CD4-positive, alpha-beta T cell treated with Interleukin-4 for 1 hour (primary cell): ENCODE measurements at places on chromosomes 5 and 9.

- DNase-seq = no peak
Observed at GRCh38 chr5:176630681-176631222, 277 bp downstream of the EIF4E1B start.

DNA sequence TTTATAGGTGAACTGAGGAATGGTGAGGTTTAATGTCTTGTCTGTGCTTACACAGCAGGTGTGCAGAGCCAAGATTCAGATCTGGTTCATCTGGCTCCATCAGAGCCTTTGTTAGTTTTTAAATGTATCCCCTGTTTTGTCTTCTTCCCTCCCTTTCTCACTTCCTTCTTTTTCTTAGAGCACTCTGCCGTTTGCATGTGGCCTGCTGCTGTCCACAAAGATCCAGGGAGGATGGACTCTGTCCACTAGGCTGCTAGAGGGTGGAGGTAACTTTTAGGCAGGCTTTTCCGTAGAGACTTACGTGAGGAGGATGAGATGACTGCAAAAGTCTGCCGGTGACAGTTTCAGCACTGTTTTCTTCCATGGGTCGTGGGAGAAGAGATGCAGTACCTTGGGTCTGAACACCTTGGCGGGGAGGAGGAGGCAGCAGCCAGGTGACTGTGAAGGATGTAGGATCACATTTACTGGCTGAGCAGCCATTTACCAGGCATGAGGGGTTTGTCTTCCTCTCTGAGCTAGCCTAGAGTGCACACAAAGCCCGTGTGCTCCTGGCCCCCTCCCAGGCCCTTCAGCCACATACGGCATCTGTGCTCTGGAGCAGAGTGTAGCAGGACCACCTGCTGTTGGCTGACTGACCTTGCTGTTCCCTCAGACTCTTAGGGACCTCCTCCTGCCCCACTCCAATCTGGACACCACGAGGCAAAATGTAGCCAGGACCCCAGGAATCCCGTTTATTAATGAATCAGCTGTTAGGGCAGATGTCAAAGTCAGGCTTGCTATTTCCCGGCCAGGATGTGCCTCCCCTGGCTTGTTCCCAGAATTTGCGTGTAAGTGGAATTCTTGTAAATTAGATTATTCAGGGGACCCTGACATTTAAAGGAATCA, 1.8 kb downstream of the NTMT1 start:
- no peak for DNase-seq

DNA sequence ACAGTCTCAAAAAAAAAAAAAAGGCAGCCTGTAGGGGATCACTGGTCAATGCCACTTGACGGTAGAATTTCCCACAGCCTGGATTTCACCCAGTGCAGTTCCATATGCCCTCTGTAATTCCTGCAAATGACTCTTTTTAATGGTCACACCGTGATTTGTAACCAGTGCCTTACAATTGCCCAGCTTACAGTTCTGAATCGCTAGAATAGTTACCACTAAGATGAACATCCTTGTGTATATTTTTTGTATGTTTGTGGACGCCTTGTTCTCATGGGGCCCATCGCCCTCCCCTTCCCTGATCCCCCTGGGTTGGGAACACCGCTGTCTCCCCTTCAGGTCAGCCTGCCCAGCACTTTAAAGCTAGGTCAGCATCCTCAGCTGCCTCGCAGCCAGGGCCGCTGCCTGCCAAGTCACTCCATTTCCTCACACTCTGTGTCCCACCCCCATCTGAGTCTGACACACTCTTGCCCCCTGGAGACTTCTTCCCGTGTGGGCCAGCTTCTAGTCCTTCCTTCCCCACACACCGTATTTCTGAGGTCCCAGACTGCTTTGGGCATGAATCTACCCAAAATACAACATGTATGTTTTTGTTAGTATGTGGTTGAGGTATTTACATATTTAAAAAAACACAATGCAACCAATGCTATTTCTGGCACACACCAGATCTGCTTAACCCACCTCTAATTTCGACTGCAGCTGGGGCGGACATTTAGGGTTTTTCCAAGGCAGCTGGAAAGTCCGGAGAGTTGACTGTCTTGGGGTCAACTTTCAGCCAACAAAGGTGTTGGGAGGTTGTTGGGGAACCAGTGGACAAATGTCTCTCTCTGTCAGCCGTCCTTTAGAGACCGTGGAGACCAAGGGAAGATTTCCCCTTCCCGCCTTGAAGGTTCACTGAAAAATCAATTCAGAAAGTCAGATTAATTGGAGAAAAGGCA, 120.5 kb upstream of the NEK6 start:
- no peak for DNase-seq

DNA sequence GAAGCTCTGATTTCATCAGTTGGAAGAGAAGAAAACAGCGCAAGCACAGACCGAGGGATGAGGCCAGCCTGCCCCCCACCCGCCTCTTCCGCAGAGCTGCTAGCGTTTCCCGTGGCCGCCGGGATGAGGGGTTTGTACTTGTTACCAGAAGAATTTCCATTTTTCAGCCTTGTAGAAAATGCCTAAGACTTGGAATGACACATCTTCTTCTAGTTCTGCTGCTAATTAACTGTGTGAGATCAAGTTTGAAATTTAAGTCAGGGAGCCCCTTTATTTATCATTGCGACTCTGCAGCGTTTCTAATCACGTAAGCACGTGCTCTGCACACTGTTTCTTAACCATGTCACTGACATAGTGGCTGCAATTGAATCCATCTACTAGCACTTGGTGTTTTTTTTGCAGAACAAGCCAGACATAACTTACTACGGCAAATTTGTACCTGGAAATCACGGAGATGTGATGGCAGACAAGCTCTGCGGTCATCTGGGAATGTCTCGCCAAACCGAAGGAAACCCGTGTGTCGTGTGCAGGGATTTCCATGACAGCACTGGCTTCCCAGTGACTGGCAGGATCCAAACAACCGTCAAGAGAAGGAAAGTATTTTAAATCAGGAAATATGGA, 41.8 kb upstream of the ROR2 start:
- no peak for DNase-seq

DNA sequence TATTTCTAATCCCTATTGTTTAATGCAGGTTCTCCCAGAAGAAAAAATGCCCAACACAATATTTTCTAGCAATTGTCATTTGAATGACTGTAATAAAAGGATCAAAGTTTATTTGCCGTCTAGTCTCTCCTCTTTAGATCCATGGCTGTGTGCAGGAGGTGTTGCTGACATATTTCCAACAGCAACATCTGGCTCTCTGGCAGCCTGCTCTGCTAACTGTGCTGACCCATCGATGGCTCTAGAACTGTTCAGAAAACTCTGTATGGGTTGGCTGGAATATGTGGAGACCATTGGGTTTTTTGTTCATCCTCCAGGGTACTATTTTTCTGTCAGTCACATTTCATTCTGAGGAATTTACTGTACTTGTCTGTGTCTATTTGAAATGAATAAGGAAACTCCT, 202.0 kb upstream of the SLC27A6 start:
- DNase-seq = no peak

- DNase-seq = no peak
Observed at GRCh38 chr9:15300218-15300617, 6.8 kb downstream of the TTC39B start.

DNA sequence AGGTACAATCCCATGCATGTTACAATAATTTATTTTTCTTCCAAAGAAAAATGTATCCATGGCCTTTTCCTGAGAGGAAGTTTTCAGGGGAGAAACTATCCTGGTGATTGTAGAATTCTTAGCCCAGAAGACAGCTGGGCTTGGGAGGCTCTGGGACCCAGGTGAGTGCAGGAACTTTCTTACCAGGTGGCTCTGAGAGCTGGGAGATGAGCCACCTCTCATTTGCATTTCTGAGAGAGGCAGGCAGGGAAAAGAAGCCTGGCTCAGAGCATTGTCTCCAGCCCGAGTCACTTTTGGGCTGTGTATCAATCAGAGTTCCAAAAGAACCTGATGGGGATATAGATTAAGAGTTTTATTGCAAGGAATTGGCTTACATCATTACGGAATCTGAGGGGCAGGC, 52.7 kb downstream of the ALG2 start:
- no peak for DNase-seq

DNA sequence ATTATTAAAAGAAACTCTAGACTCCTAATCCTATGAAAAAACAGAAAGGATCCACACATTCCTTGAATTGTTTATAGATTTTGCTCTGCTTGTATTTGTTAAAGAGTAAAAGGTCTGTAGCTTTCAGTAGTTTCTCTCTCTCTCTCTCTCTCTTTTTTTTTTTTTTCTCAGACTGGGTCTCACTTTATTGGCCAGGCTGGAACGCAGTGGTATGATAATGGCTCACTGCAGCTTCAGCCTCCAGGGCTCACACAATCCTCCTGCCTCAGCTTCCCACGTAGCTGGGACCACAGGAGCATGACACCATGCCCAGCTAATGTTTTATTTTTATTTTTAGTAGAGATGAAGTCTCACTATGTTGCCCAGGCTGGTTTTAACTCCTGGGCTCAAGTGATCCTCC, 9.3 kb downstream of the UGT3A2 start:
- no peak for DNase-seq

DNA sequence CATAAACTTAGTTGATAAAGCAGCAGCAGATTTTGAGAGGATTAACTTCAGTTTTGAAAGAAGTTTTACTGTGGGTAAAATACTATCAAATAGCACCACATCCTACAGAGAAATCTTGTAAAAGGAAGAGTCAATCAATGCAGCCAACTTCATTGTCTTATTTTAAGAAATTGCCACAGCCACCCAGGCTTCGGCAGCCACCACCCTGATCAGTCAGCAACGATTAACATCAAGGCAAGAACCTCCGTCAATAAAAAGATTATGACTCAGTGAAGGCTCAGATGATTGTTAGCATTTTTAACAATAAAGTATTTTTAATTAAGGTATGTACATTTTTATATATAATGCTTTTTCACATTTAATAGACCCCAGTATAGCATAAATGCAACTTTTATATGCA, 122.3 kb upstream of the NR4A3 start:
- DNase-seq = no peak

DNA sequence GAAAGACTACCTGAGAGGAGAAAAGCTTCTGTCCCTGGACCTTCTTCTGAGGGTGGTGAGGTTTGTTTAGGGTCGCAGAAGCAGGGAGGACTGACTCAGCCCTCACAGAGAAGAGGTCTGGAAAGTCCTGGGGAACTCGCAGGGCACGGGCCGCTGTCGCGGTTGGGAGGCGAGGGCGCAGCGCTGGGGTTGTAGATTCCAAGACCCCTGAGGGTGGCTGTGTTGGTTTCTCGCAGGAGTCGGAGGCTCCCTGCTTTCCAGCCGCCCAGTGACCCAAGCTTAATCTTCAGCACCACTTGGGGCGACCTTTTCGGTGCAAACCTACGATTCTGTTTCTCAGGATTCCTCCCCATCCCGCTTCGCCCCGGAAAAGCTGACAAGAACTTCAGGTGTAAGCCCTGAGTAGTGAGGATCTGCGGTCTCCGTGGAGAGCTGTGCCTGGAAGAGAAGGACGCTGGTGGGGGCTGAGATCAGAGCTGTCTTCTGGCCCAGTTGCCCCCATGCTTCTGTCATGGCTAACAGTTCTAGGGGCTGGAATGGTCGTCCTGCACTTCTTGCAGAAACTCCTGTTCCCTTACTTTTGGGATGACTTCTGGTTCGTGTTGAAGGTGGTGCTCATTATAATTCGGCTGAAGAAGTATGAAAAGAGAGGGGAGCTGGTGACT, 482 bp downstream of the SLC27A6 start:
- no peak for DNase-seq
